Retinal pigment epithelial cell (primary cell): ENCODE measurements at places on chromosomes 4 and X.
A peak's percentile ranks its signal among the peaks of the same experiment; 100 is the strongest.

DNA sequence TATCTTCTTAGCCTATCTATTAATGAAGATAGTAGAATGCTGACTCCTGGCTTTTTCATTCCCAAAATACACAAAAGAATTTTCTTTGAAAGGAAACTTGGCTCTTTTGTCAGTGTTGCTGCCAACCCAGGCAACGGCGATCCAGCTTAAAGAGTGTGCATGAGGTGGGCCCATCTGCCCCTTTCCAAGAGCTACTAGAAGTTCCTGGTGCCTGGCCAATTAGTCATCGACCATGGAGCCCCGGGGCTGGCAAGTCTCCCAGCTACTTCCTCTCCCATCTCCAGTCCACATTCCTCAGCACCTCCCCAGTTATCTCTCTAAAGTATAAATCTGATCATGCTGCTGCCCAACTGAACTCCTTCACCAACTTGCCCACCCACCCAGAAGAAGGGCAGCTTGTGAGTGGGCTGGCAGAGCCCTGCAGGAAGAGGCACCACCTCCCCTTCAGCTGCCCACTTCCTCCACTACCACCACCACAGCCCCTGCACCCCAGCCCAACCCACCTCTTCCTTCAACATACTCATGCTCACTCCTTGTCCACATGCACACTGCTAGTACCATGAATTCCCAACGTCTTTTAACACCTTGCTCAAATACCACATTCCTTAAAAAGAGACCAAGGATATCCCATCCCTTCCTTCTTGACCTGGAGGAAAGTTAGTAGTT, 158.2 kb upstream of the MAP3K15 start:
- peak; percentile 72 for DNase-seq

GRCh38 chr4:61320154-61320553, 120.0 kb downstream of the ADGRL3 start:
- no peak for DNase-seq

GRCh38 chr4:58587856-58588255, 1477.7 kb upstream of the IGFBP7 start:
- no peak for DNase-seq

DNA sequence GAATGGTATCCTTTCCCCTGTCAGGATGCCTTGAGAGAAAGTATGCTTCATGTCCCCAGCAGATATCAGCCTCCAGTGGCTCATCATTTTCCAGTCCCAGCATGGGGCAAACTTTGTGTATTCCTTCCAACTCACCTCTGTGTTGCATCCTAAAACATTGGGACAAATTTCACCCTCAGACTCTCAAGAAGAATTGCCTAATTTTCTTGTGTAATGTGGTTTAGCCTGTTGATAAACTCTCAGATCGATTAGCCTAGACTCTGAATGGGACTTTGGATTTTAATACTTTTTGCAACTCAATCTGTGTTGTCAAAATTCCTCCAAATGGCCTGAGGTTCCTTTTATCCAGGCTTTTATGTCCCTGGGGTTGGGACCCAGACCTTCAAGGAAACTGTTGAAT, 805.3 kb downstream of the C4orf33 start:
- no peak for DNase-seq

DNA sequence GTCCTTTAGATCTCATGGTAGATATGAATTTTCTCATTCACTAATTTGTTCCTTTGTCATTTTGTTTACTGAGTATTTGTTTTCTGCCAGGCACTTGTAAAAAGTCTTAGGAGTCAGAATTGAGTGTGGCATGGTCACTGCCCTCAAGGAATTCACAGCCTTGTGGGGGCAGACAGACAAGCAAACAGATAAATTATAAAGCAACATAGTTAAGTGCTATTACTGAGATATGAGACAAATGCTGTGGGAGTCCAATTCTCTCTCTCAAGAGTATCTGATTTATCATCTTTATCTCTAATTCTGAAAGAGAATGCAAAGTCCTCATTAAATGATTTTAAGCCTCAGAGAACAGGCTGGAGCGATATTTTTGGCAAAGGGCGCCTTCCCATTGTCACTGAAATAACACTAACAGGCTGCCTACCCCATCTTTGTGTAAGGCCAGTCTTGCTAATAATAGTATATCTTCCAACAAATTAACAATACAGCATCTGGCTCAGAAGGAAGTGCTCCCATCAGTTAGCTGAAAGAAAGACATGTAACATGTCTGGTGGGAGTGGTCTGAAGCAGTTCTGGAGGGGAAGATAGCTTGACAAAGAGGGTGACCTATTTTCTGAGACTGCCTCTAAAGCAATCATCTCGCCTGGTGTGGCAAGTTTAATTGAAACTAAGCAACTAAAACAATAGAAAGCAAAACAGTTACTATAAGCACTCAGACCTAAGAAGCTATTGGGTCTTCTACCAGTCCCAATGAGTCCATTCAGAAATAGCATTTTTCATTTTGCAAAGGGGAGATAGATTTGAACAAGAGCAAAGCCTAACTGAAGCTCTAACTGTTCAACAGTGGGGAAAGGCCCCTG, 61.5 kb upstream of the AMOT start:
- no peak for DNase-seq

- no peak for DNase-seq
Observed at GRCh38 chr4:139794158-139794954, 128.7 kb downstream of the MGST2 start.

GRCh38 chr4:71524756-71525155, 185.9 kb downstream of the SLC4A4 start:
- no peak for DNase-seq
